ENCODE measurements at places on chromosomes 13 and 19.

DNA sequence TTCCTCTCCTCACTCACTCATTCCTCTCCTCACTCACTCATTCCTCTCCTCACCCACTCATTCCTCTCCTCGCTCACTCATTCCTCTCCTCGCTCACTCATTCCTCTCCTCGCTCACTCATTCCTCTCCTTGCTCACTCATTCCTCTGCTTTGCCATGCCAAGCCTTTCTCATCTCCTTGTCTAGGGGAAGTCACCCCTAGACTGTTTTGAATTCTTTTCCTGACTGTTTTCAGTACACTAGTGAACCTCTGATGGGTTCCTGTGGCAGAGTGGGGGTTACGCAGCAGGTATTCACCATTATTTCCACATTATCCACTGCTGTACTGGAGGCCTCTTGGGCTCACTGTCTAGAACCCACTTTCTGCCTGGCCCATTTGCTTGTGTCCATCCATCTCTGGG, 1.2 kb downstream of the CYP4F8 start:
- no peak for DNase-seq

- DNase-seq, result no peak
These were observed 15.3 kb upstream of the GPR183 start for GRCh38 chr13:99322297-99323103.

DNA sequence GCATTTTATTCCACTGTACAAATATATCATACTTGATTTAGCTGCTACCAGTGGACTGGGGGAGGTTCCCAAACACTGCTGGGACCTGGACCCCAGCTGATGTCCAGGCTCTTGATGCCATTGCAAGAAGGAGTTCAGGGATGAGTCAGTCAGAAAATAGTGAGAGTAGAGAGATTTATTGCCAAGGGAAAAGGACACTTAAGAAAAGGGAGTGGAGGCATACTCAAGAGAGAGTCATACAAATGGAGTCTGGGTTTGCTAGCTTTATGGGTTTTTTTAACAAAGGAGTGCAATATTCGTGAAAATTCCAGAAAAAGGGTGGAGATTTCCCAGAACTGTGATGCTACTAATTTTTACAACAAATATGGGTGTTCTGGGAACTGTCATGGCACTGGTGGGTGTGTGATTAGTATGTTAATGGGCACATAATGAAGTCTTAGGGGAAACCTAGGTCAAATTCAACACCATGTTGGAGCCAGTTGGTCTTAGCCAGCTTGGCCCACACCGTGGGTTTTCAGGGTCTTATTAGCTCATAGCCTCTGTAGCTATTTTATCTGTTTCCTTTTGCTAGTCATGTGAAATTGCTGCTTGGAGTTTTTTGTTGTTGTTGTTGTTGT, 36.2 kb downstream of the GPC6 start:
- no peak for DNase-seq

DNA sequence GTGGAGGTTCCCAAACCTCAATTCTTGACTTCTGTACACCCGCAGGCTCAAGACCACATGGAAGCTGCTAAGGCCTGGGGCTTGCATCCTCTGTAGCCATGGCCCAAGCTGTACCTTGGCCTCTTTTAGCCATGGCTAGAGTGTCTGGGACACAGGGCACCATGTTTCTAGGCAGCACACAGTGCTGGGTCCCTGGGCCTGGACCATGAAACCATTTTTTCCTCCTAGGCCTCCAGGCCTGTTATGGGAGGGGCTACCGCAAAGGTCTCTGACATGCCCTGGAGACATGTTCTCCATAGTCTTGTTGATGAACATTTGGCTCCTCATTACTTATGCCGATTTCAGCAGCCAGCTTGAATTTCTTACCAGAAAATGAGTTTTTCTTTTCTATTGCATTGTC, 701.4 kb downstream of the FGF9 start:
- DNase-seq, result no peak
